ENCODE measurements at places on chromosomes 1 and 21.

DNA sequence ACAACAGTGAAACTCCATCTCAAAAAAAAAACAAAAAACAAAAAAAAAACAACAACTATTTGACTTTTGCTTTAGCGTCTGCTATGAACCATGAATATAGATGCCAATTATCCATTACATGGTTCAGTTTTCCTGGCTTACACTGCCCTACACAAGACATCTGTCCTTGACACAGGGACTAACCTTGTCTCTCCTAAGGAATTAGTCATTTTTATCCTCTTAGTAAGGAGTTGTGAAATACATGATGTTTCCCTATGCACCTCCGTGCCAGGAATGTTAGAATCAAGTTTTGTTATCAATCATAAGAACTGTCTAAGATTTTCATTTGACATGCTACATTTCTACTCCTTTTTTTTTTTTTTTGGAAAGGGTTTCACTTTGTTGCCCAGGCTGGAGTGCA lies 241.8 kb downstream of the KIF26B start:
- no peak for DNase-seq

GRCh38 chr1:221634606-221635005 lies 107.3 kb downstream of the DUSP10 start:
- no peak for DNase-seq

DNA sequence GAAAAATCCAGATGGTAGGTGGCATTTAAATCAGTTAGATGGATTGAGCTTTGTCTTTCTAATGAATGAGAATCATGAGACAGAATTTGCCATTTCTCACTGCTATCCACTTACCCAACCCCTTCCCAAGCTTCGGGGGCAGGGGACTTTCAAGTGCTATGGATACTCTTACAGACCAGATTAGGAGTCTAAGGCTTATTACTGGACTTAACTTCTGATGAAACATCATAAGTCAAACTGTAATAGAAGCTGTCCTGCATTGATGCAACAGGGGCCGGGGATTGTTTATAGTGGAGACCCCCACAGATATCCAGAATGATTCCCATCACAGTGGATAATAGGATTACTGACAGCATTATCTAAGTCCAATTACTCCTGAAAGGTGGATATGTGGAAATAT lies 267.0 kb downstream of the NUF2 start:
- DNase-seq = no peak

DNA sequence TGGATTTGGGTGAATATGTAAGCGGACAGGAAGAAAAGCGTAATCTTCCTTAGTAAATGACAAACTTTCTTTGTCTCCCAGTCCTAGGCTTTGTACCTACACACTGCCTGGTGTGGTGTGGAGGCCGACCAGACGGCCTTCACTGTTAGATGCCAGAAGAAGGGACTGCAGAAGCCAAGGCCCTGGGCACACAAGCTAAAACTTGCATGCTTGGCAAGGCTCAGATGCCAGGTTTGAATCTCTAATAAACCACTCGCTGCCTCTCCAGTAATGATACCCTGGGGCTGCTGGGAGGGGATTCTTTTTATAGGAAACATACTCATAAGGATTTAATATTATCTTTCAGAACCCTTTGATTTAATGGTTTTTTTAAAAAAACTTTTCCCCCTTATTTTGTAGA lies 263.8 kb downstream of the PTPRC start:
- DNase-seq = no peak
